ENCODE measurements at places on chromosomes 3 and 15. TPM values are rescaled to one million over a fixed set of nuclear protein-coding genes. Genes with fewer than 3 reads are reported as not detected.

P3H2 gene
- 0.03 TPM for total RNA-seq

DNA sequence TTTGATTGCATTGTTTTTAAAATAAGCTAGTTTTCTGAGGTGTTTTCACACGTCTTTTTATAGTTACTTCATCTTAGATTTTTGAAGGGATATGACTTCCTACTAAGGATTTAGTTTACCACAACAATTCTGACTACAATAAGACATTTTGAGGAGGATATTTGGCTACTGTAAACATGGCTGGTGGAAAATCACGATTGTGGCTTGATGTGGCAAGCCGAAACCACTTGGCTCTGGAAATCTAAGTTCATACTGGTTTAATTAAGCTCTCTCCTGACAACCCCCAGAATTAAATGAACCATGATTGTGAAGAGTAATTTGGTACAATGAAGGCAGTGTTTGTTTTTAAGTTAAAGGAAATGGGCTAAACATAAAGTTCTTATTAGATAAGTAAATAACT, 30.8 kb downstream of the ST3GAL6 start:
- no peak for DNase-seq

- DNase-seq: no peak
Measured at GRCh38 chr3:49513494-49514124, 40.7 kb upstream of the BSN start.

ADGRG7 gene
- not detected for total RNA-seq

DNA sequence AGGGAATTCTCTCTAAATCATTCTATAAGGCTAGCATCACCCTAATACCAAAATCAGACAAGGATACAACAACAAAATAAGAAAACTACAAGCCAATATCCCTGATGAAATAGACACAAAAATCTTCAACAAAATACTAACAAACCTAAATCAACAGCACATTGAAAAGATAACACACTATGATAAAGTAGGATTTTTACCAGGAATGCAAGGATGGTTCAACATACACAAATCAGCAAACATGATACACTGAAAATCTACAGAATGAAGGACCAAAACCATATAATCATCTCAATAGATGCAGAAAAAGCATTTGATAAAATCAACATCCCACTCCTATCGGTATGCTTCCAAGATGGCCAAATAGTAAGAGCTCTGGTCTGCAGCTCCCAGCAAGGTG, 39.5 kb downstream of the ALDH1A2 start:
- no peak for DNase-seq

Measured in HT1080 (cell line).